Glomerular endothelial cell (primary cell): ENCODE measurements at places on chromosomes 1 and 21. TPM values are rescaled to one million over a fixed set of nuclear protein-coding genes. Genes with fewer than 3 reads are reported as not detected.

RXFP4 gene
- not detected in 2 replicates for total RNA-seq

PKP1 gene
- total RNA-seq, result 0.15 and 0.47 TPM in 2 replicates

HSD3B1 gene
- not detected in 2 replicates for total RNA-seq

HTR1D gene
- total RNA-seq, result 3.4 and 5.8 TPM in 2 replicates

ETNK2 gene
- total RNA-seq, result 9.4 and 15.3 TPM in 2 replicates

ZNF692 gene
- total RNA-seq, result 18.3 and 38.2 TPM in 2 replicates

TCEA3 gene
- total RNA-seq, result 0.10 and 0.70 TPM in 2 replicates

OR6F1 gene
- total RNA-seq, result not detected in 2 replicates

C1QTNF12 gene
- total RNA-seq, result 0.76 and 1.7 TPM in 2 replicates

CPTP gene
- total RNA-seq, result 46.5 and 56.5 TPM in 2 replicates

HJV gene
- total RNA-seq, result not detected in 2 replicates

ALG14 gene
- 0.47 and 0.73 TPM in 2 replicates for total RNA-seq
